ENCODE measurements at places on chromosomes 5 and 9.

DNA sequence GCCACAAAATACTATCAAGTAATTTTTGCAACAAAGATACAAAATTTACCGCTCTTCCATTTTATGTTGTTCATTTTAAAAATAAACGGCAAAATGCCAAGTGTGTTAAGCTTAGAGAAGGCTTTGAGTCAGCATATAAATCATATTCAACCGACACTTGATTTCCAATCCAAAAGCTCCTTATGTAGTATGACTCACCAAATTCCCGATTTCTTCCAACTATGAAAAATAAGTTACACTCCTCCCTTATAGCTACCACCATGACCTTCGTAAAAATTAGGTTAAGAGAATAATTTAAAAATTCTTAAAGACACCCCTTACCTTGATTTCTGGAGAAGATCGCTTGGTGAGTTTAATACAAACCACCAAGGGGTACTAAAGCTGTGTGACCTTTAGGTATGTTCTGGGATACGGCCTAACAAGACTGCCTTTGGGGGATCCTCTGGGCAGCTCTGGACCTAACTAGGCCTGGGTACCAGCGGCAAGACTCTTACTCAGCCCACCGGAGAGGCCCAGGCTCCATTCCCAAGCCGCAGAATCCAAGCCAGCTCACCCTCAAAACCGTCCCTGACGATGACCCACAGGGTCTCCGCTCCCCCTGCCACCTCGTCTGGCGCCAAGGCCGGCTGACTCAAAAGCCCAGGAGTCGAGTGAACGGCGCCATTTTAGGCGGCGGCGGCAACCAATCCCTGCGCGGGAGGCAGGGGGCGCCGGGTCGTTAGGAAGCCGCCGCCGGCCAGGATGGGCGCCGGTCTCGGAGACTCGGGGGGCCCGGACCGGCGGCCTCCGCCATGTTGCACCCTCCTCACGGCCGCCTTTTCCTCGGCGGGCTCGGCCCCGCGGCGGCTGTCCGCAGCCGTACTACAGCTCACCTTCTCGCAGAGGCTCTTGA, 739 bp downstream of the PPP2CA start:
- DNase-seq: peak; percentile 87

GRCh38 chr9:38621434-38622287, 1.3 kb upstream of the ANKRD18A start:
- no peak for DNase-seq

- DNase-seq: no peak
Measured at GRCh38 chr5:180142824-180143610, 66.0 kb downstream of the RASGEF1C start.

DNA sequence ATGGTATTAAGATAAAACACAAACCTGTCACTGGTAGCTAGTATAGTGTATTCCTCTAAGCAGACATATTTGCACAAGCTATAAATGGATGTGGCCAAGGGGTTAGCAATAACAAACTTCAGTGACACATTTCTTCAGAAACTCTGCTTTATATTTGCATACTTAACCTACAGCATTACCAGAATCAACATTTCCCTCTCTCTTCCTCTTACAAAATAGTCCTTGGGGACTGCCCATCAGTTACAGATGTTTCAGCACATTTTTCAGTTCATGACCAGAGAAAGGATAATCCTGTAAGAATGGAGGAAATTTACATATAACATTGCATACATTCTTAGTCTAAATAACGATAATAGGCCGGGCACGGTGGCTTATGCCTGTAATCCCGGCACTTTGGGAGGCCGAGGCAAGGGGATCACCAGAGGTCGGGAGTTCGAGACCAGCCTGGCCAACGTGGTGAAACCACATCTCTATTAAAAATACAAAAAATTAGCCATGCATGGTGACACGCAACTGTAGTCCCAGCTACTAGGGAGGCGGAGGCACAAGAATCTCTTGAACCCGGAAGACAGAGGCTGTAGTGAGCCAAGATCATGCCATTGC, 25.3 kb upstream of the SLC1A1 start:
- DNase-seq: no peak

DNA sequence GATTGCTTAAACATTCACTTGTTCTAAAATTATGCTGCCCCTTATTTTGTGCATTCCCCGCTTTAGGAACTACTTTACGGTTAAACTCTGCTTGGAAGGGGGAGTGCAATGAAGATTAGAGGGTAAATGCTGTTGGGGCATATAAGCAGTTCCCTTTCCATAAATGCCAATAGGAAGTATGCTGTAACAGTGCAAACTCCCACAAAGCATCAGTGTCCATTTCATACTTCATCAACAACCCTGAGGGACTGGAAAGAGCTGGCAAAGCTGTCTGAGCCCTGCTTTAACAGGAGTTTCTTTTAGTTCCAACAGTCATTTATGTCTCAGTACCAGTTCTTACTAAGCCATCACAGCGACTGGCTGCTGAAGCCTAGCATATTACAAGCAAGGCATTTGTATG, 1.8 kb downstream of the ACTL7A start:
- DNase-seq: no peak

- no peak for DNase-seq
Measured at GRCh38 chr5:883475-884181, 9.0 kb downstream of the BRD9 start.

GRCh38 chr9:117777823-117778222, 73.6 kb downstream of the TLR4 start:
- no peak for DNase-seq

GRCh38 chr9:137458194-137459151, 661 bp downstream of the NSMF start:
- no peak for DNase-seq

- no peak for DNase-seq
Measured at GRCh38 chr5:155459889-155460500, 446.4 kb downstream of the KIF4B start.

- peak; percentile 46 for DNase-seq
Measured at GRCh38 chr9:98906273-98907040, 37.2 kb upstream of the COL15A1 start.

GRCh38 chr5:42719034-42719433, 37.6 kb upstream of the CCDC152 start:
- no peak for DNase-seq

DNA sequence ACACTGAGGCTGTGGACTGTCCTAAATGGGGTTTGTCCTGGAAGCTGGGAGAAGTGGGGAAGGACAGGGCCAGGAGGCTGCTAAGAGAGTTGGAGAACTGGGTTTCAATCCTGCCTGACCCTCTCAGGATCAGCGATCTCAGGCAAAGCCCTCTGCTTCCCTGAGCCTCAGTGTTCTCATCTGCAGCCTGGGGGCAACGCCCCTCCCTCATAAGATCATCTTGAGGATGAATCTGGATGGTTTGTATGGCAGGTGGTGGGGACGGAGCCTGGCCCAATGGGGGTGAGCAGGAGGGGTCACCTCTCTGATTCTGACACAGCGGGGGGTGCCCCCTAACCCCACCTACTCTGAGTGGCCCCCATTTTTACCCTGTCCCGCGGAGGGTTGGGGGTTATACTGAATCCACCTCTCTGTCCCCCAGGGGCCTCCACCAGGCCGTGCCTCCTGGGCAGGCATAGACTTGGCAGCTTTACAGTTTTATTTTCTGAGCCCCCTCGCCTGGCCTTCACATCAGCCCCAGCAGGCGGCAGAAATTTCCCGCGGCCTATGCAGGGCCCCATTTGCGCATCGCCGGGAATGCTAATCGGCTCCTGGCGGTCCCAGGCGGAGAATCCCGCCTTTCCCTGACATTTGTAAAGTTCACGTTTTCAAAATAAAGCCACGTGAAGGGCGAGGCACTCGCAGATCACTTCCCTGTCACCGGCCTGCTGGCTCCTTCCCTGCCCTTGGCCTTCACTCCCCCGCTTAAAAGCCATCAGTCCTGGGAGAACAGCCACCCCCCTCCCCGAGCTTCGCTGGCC, 17.8 kb upstream of the LAMC3 start:
- no peak for DNase-seq

GRCh38 chr5:117738571-117738970, 1163.9 kb upstream of the SEMA6A start:
- DNase-seq: no peak

DNA sequence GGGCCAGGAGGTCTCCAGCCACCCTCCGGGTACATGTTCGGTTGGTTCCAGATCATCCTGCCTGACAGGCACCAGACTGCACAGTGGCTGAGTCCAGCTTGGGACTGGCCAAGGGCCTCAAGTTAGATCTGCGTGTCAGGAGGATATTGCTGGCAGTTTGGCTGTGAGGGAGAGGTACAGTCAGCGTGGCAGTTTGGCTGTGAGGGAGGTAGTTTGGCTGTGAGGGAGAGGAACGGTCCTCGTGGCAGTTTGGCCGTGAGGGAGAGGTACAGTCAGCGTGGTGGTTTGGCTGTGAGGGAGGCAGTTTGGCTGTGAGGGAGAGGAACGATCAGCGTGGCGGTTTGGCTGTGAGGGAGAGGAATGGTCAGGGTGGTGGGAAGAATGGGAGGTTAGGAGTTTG, 39.0 kb downstream of the CACNA1B start:
- DNase-seq: no peak

DNA sequence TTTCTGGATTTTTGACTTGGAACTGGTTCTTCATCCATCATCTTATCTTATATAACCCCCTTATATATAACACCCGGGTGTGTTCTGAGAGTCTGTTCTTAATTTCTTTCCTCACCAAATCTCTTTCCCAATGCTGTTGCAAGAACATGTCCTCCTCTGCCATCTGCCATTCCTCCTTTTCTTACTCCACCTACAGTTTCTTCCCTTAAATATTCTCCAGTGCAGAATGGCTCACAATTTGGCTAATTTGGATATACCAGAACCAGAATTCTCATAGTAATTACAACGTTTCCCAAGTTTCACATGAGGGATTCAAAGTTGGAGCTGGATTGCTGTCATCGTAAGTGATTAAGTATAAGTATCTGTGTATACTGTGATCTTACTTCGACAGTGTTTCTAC, 28.0 kb downstream of the SKP2 start:
- DNase-seq: no peak
